ENCODE measurements at places on chromosomes 2 and 18.
A peak's percentile ranks its signal among the peaks of the same experiment; 100 is the strongest.

- DNase-seq = no peak
Measured at GRCh38 chr2:20994130-20994529, 49.7 kb downstream of the APOB start.

GRCh38 chr2:122322815-122323214 lies 567.4 kb downstream of the TSN start:
- DNase-seq = no peak

DNA sequence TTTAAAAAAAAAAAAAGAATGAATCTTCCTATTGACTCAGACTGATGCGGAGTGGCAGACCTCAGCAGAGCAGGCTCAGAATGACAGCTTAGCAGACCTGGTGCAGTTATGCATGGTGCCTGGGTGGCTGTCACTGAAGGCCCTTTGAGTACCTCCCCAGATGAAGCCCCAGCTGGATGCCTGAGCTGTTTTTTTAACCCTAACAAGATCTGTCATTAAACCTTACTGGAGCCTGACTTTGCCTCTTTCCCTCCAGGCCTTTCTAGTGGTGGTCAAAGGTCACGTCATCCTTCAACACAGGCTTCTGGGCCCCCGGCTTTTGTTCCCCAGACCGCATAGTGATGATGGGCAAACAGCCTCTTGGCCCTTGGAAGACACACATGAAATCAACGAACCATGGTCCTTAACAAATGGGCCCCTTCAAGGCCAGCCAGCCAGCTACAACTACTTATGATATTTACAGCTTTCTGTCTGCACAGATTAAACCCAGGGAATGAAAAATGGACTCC lies 138.3 kb upstream of the CYP1B1 start:
- DNase-seq = no peak

DNA sequence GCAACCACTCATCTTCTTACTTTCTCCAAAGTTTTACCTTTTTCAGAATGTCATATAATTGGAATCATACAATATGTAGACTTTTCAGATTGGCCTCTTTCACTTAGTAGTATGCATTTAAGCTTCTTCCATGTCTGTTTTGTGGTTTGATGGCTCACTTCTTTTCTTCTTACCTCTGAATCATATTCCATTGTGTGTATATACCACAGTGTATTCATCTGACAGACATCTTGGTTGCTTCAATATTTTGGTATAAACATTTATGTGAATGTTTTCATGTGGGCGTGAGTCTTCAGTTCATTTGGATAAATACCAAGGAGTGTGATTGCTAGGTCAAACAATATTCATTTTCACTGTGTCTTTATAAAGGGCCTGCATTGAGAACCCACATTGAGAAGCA lies 136.1 kb upstream of the NOSTRIN start:
- no peak for DNase-seq

DNA sequence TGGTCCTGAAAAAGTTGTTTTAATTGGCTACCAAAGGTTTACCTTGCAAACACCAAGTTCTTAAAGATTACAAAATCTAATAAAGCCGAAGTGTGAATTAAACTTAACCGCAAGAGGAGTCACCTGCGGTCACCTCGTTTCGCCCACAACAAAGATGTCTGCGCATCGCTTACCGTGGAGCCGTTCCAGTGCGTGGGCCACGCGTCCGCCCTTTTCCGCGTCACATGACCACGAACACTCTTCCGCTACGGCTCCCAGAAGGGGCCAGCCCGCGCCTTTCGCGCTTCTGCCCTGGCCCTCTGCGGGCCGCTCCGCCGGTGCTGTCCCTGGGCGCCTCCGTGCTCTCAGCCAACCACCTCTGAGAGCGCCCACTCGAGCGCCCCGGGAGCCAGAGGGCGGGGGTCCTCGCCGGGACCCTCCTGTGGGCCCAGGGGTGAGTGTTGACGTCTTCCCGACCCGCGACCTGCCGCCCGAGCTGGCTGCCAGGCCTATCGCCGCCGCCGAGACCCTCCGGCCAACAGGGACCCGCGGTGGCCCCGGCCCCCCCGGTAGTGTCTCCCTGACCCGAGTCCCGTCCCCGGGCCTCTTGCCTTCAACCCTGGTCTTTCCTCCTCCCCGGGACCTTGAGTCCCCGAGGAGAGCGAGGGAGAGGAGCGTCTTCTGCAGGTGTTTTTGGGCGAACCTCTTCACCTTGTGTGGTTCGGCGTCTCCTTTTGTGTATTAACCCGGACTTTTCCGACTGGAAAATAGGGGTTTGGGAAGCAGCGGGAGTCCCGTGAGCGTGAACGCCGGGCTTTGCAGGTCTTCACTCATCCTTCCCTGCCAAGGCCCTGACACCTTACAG lies at the start of gene MFF:
Gene MFF (plus strand): TSS at position 257 of the 844 bp plus-strand sequence. CDS start 5,415 bp downstream, outside the sequence.
- DNase-seq = peak; percentile 98

GRCh38 chr2:219480004-219480403 lies 18.7 kb upstream of the GMPPA start:
- DNase-seq = no peak

- DNase-seq = no peak
Measured at GRCh38 chr2:31258351-31258750, 24.4 kb downstream of the EHD3 start.

- no peak for DNase-seq
Measured at GRCh38 chr2:173286153-173286809, 68.4 kb upstream of the CDCA7 start.

GRCh38 chr2:189066037-189066436 lies 91.9 kb downstream of the COL3A1 start:
- no peak for DNase-seq

DNA sequence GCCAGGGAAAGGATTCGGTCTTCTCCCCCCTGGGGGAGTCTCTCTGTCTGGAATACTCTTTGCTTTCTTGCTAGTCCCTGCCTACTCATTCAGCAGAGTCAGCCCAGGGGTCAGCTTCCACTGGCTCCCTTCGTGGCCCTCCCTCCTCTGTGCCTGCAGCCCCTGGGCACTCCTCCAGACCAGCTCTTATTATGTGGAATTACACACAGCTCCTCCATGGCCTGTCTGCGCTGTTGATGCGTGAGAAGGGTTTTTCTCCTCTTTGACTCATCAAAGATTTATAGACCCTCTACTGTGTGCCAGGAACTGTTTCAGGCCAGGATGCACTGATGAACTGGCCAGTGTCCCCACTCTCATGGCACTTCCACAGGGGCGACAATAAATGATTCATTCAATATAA lies 44.4 kb downstream of the ST8SIA5 start:
- peak; percentile 73 for DNase-seq

DNA sequence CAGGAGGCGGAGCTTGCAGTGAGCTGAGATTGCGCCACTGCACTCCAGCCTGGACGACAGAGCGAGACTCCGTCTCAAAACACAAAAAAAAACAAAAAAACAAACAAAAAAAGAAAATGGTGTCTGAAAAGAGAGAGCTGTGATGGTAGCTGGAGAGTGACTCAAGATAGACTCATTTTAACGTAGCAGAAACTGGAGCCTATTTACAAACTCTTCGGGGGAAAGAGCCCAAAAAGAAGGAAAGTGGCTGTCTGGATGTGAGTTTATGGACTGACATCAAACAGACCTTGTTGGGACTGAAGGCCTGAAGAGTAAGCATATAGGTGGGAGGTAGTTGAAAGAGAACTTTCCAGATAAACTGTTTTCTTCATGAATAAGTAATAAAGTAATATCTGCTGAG lies 51.8 kb downstream of the LIMS1 start:
- DNase-seq = no peak

GRCh38 chr2:72819501-72819900 lies 6.3 kb downstream of the EXOC6B start:
- DNase-seq = no peak

GRCh38 chr18:59915606-59916005 lies 15.8 kb downstream of the PMAIP1 start:
- no peak for DNase-seq

GRCh38 chr18:11831921-11832320 lies 19.3 kb upstream of the CHMP1B start:
- no peak for DNase-seq

GRCh38 chr2:168403736-168404135 lies 52.3 kb upstream of the CERS6 start:
- no peak for DNase-seq

DNA sequence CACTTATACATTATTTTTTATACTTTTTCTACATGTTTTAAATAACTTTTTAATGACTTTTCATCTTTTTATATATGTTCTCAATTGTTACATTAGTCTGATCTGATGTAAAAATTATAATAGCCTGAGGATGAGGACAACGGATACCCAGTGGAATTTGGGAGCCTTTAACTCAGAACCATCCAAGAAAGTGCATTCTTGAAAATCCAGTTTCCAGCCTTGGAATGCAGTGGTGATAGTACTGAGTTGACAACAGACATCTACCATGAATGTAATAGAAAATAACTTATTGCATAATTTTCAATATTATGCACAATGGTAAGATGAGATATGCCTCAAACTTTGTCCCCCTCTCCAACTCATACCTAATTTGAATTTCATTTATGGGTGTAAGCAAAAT lies 120.7 kb upstream of the ZC3H15 start:
- no peak for DNase-seq

GRCh38 chr2:62215306-62216064 lies 19.6 kb downstream of the B3GNT2 start:
- DNase-seq = no peak

- peak; percentile 26 for DNase-seq
Measured at GRCh38 chr2:15042801-15043217, 410.3 kb downstream of the LRATD1 start.

- no peak for DNase-seq
Measured at GRCh38 chr2:158498749-158499136, 42.0 kb downstream of the PKP4 start.

- no peak for DNase-seq
Measured at GRCh38 chr2:20575935-20576597, 74.8 kb downstream of the HS1BP3 start.
